ENCODE measurements at places on chromosomes 1 and 21.
A peak's percentile ranks its signal among the peaks of the same experiment; 100 is the strongest.

DNA sequence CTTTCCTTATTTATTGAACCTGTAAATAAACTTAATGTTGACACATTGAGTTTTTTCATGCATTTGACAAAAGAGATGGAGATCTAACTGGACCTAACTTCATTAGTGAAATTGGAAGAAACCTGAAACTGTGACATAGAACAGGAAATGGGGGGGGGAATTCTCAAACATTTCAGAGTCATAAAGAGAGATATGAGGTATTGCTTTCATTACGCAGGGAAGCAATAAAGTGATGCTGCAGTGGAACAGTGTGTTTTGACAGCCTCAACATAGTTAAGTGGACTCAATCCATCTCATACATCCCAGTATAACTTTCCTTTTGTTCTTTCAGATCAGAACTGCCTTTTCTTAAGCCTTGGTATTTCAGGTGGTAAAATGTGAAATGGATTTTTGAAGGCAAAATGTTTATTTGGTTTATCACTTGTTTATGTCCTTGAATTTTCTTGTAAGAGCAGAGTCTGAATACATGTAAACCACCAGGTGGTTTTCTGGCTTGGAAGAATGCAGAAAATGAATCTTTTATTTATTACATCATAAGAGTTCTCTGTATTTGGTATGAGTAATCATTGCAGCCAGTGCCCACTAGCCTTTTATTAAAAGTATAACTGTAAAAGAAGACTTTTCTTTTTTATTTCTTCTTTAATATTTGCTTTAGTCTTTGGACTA lies 132.5 kb downstream of the ZNF326 start:
- no peak for DNase-seq

GRCh38 chr21:45859041-45859761 lies 122.4 kb upstream of the COL6A1 start:
- no peak for DNase-seq

DNA sequence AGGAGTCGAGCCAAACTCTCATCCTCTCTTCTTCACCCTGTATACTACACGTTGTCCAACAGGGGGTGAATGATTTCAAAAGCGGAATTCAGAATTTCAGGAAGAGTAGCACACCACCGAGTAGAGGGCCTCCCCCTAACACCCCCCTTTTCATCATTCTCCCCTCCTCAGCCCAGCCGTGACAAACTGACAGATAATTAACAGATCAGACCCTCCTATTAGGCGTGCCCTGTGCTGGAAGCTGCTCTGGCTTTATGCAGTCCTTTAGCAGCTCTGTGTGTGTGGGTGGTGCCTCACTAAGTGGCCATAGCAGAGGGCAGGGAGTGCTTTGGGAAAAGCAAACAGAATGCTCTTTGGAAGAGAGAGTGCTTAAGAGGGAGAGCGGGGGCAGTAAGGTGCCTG lies 44.3 kb downstream of the PEX14 start:
- DNase-seq, result no peak

DNA sequence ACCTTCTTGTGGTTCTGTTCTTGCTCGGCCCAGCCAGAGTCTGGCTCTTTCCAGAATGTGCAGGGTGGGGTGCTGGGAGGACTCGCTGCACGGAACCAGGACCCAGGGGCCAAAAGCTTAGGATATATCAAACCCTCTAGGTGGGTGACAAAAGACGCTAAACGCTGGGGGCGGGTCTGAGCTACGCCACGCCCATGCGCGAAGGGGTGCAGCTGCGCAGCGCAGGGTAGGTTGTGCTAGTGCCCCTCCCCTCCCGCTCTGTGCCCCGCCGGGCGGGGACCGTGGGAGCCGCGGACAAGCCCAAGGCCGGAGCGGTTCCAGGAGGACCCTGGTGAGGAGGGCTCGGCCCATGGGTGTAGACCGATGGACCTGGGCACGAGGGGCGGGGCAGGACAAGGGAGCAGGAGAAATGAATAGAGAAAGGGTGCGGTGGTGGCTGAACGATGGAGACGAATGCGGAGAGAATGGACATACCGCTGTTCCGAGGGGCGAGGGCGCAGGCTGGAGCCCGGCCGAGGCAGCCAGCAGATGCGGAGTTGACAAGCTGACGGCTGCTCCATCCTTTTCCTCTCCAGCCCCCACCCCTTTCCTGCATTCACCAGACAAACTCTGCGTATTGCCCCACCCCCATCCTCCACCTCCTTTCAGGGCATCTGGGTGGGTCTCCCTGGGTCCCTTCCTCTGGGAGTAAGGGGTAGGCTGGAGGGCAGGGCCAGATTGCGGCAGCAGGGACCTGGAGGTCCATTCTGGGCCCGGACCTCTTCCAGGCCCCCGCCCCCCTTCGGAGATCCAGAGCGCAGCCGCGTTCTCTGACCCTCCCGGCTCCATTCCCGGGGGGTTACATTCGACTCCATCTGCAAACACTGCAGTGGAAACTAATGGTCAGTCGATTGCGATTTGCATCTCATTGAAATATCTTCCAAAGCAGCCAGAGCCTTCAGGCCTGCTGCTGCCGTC lies at the start of gene RUSC1:
Gene RUSC1 (plus strand): TSS at position 234 of the 957 bp plus-strand sequence. CDS start 880 bp downstream, outside the sequence.
- DNase-seq, result peak; percentile 24

GRCh38 chr1:248094884-248095283 lies at the start of gene OR2L13:
TSS of gene OR2L13 (plus strand) at chr1:248095184. CDS start at chr1:248099376, 4,192 bp downstream.
- DNase-seq, result no peak

DNA sequence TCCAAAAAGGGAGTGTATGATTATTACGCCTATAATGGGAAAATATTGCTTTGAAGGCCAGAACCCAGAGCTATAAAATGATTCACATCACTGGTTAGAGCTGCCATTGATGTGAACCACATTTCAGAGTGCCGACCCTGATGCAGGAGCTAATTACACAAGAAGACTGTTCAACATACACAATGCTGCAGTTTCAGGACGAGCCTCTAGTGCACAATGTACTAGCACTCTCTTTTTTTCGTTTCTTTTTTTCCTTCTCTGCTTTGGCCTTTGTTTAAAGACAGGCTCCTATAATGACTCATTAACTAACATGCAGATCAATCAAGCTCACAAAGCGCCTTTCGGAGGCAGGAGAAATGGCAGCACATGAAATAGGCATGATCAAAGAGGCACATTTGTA lies 66.0 kb upstream of the HMGB4 start:
- DNase-seq, result no peak

DNA sequence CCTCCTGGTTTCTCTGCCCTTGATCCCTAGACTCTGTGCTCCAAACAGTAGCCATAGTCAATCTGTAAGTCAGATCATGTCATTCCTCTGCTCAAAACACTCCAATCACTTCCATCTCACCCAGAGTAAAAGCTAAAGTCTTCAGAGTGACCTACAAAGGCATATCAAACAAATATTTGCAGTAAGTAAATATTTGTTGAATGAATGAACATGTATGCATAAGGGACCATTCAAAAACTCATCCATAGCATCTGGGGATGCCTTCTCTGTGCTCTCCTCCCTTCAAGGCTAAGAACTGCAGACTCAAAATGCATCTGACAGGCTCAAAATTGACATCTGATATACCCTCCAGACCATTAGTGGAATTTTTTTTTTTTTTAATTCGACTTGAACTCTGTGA lies 18.1 kb upstream of the AK5 start:
- no peak for DNase-seq

DNA sequence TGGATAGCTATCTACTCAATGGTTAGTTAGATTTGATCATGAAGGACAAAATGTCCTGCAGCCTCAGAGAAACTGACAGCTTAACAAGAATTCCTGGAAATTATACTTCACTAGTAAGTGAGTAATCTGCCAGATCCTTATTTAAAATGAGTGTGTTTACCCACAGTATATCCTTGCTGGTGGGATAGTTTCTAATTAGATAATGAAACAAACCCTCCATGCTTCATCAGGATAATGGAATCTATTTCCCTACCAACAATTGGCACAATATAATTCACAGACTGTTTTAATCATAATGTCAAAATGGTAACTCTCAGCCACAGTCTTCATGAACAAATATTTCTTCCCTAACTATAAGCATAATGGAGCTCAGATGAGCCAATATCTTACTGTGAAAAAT lies 239.4 kb upstream of the ST6GALNAC5 start:
- no peak for DNase-seq

DNA sequence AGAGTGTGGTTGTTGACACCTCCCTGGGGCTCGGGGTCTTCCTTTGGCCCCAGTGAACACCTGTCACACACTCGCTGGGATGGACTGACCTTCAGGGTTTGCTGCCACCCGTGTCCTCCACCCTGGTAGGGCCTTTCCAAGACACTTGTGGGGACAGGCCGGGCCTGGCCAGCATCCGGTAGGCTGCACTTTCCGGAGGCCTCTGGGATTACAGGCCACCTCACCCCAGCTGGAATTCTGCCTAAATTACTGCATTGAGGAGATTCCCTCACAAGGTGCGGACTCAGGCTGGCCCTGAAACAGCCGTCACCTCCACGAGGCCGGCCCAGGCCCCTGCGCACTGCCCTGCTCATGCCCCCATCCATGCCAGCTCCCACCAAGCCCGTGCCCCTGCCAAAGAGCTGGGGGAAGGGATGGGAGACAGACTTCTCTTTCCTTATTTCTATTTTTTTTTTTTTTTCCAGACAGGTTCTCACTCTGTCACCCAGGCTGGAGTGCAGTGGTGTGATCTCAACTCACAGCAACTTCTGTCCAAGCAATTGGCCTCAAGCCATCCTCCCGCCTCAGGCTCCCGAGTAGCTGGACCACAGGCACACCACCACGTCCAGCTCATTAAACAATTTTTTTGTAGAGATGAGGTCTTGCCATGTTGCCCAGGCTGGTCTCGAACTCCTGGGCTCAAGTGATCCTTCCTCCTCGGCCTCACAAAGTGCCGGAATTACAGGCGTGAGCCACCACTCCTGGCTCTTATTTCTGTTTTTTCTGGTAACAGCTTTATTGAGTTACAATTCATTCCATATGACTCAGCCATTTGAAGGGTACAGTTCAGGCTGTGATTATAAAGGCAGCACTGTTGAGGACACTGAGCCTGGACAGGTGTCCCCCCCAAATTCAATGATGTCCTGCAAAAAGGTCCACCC lies 11.3 kb downstream of the CSTB start:
- DNase-seq, result no peak

GRCh38 chr1:161398900-161399256 lies 31.2 kb upstream of the CFAP126 start:
- no peak for DNase-seq

All from stimulated activated CD4-positive, alpha-beta T cell treated with anti-CD3 and anti-CD28 coated beads, Interleukin-1b, Interleukin-23, amount 100 ng/mL, for 1 hour (primary cell).